Activated CD8-positive, alpha-beta memory T cell treated with anti-CD3 and anti-CD28 coated beads, Interleukin-2, amount 10 ng/mL, durations not matched to agents 7 days and 5 days (primary cell): ENCODE measurements at places on chromosomes 16 and 17.

GRCh38 chr16:48820379-48820778 lies 210.4 kb upstream of the N4BP1 start:
- DNase-seq: no peak

DNA sequence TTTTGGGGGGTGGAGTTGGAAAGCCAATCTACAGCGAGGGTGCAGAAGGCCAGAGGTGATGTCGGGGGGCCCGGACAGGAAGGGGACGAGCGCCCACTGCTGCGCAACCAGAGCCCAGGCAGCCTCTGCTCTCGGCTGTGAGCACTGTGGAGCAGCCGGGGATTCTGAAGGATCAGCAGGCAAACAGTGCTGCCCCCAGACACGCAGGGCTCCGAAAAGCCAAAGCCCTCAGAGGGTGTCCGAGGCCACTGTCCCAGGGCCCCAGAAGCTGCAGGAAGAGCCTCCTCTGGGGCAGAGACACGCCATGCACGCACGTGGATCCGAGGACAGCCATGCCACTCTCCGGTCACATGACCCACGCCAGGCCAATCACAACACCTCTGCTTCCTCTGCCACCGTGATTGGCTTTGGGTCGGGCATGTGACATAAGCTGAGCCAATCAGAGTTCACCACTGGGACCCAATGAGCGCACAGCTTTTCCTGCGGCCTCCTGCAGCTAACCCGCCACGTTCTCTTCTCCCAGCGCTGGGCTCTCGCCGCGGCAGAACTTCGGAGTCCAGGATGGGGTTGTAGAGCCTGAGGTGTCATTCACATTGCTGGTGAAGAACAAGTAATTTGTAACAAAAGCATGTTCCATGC lies 40.7 kb downstream of the ACTG1 start:
- no peak for DNase-seq

DNA sequence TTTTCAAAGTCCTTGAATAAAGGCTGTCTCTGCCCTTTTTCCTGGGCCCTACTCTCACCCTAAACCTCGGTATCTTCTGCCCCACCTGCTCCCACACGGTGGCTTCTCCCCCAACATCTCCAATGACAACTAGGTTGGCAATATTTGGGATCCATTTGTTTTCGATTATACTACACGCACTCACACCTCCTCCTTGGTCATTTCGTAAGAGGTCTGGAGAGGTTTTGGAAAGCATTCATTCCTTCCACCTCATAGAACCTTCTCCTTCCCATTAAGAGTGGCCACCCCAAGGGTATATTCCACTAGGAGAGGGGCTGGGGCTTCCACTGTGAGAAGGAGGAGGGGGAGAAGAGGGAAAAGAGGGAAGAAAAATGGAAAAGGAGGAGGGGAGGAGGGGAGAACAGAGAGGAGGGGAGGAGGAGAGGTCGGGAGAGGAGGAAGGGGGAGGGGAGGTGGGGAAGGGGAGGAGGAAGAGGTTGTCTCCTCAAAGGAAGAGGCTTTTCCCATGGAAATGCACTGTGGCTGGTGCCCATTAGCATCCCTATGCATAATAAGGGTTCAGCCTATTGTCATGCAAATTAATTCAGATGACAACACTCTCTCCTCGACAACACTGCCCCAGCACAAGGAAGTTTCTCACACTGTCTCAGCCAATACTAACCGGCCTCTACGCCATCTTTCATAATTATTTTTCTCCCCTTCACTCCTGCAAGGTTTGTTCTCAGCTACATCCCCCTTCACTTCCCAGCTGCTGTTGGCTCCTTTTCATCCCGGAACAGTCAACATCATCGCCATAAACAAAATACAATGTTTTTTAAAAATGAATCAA lies 30.0 kb downstream of the SOX9 start:
- no peak for DNase-seq

- peak; percentile 46 for DNase-seq
Observed at GRCh38 chr16:66751053-66751302, 431 bp downstream of the DYNC1LI2 start.

- no peak for DNase-seq
Observed at GRCh38 chr17:56595831-56596690, 2.6 kb downstream of the NOG start.

GRCh38 chr17:60554377-60554788 lies 28.3 kb upstream of the APPBP2 start:
- no peak for DNase-seq

DNA sequence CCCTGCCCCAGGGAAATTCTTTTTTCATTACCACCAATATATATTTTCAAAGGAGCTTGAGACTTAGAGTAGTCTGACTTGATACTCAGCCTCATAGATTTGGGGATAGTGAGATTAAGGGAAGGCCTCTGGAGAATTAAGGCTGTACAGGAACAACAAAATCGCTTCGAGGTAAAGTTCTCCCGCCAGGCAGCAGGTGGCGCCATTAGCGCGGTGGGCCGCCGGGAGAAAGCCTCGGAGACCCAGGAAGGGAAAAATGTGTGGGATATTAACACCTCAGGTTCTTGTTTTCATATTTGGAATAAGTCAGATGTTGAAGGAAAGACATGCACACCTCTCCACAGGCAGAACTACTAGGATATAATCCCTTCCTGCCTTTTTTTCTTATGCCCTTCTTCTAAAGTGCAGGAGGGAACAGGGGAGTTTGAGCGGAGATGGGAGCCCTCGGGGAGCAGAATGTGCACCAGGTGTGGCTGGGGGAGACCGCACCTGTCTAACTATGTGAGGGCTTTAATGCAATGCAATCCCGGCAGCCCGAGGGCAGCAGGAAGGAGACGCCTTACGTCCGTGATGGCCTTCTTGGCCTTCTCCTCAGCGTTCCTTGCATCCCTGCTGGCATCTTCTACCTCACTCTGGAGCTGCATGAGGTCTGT lies 25.9 kb downstream of the MYH3 start:
- DNase-seq: peak; percentile 44

DNA sequence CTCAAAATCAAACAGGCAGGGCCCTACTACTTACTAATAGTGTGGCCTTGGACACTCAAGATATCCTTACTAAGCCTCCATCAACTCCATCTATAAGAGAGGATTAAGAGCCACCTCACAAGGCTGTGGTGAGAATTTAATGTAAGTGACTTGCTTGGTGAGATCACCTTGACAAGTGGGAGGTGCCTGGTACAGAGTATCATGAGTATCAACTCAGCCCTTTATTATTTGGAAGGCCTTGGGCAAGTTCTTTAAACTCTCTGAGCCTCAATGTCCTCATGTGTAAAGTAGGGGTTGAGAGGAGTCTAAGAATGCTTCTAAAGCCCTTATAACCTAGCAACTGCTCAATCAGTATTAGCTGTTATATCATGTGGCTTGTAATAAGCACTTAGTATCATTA lies 15.0 kb downstream of the THUMPD1 start:
- DNase-seq: no peak

- DNase-seq: no peak
Observed at GRCh38 chr16:5386989-5387388, 289.4 kb upstream of the EEF2KMT start.

- no peak for DNase-seq
Observed at GRCh38 chr16:62539657-62540056, 503.4 kb upstream of the CDH8 start.

DNA sequence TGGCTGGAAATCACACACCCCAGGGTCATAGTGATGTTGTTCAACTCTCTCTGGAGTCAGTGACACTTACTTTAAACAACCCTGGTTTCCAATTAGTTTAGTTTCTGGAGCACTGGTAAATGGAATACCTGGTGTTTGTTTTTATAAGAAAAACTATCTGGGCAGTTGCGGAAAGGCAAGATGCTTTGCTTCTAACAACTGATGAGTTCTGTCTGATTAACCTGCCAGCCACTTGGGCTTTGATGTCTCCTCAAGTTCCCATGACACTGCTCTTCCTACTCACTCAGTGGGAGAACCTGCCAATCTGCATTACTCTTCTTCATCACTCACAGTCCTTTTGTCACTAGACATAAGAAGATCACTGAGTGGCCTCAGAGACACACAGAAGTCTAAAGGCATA lies 78.7 kb upstream of the MTMR4 start:
- no peak for DNase-seq

DNA sequence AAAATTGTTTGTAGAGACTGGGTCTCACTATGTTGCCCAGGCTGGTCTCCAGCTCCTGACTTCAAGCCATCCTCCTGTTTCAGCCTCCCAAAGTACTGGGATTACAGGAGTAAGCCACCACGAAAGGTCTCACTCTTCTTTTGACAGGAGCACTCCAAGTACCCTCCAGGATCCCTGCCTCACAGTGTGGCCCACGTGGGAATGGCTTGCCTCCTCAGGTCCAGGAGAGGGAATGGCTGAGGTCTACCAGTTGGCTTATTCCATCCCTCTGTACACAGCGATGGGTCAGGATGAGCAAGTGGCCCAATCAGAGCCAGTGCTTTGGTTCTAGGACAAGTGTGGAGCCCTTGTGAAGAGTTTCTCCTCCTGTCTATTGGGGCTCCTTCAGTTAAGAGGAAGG lies 73.7 kb upstream of the ZNF423 start:
- no peak for DNase-seq
